CD8-positive, alpha-beta T cell (primary cell): ENCODE measurements at places on chromosomes 5 and 9.

DNA sequence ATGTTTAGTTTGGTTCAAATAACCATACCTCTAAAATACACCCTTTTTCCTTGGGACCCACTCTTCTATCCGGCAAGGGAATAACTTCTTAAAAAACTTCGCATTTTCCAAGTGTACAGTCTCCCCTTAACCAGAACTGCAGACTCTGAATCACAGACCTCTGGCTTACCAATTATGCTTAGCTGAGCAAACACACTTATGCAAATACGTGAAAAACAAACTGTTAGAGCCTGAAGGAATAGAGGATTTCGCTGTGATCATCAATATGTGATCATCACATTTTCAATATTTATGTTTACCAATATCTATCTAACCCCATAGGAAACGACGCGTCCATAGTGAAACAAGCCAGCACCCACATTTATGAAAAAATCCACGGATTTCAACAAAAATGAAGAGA lies 1.3 kb downstream of the LPAR1 start:
- DNase-seq, result no peak

GRCh38 chr5:88172847-88173758 lies 95.5 kb downstream of the TMEM161B start:
- no peak for DNase-seq

DNA sequence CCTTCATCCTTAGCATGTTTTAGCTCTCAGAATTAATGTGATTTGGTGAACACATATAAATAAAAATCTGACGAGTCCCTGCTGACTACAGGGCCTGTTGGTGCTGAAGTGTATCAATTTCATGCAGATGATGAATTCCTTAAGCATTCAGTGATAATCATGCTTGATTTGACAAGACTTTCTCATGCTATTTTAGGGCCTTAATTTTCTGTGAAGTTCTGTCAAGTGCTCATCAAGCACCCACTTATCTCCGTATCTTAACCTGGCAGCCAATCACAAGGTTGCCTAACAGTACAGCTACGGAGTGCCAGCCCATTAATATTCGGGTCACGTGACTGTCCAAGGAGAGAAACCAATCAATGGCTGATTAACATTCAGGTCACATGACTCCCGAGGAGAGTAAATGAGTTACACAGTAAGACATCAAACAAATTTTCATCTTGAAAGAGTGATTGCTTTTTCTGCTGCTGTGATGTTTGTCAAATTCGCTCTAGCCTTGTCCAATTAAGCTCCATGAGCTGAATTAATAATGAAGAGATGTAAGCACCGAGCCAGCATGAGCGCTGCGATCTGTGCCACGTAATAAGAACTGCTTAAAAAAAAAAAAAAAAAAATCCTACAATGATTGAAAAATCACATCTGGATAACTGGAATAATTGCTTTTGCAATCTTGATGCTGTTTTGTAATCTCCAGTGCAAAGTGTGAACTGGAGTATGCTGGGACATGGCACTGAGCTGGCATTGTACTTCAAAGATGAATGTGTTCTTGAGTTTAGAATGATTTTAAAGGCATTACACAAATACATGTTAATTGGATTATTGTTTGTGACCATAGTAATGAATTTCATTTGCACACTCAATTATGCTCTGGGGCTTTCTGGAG lies 104.3 kb upstream of the SPATA31D4 start:
- DNase-seq, result no peak

GRCh38 chr5:133371371-133372155 lies 240.8 kb downstream of the FSTL4 start:
- peak; percentile 44 for DNase-seq

- no peak for DNase-seq
Measured at GRCh38 chr9:32434892-32435291, 50.4 kb downstream of the ACO1 start.

- DNase-seq, result no peak
Measured at GRCh38 chr5:13574574-13574973, 369.9 kb downstream of the DNAH5 start.

DNA sequence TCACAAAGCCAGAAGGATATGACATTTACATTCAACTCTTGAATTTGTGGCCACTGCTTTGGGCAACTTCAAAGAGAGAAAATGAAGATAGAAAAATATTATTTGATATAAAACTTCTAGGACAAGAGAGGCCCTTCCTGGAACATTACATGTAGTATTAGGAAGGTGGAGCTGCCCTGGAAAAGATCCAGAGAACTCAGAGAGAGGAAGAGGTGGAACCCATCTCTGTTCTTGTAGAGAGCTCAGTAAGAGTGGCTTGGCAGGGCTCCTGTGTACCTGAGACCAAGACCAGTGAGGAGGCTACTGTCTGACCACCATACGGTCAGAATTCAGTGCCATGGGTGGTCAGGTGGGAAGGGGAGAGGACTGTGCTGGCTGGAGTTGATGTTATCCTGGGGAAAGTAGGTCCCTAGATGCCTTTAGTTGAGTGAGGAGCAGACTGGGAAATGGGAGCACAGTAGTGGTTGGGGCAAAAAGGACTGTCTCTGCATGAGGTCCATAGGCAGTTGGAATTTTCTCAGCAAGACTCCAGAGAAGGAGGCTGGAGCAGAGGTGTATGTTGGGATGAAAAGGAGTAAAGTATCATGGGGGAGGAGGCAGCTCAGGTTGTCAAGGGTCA lies 7.6 kb downstream of the TGFBI start:
- DNase-seq, result no peak

DNA sequence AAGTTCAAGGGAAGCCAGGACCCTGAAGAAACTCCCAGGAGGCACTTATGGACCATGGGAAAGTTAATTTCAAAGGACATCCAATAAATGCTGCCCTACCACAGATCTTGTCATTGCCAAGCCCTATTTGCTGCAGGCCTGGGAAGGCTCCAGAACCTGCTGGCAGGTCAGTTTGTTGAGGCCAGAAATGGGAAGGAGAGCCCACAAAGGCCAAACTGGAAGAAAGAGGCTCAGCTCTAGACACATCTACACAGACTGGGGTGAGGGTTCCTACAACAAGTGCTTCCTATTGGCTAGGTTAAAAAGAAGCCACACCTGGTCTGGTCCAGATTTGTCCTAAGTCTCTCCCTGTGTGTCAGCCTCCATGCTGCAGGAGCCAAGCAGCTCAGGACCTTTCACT lies 94.4 kb downstream of the SIL1 start:
- DNase-seq, result no peak

- no peak for DNase-seq
Measured at GRCh38 chr9:128271112-128271511, 4.7 kb downstream of the GOLGA2 start.

DNA sequence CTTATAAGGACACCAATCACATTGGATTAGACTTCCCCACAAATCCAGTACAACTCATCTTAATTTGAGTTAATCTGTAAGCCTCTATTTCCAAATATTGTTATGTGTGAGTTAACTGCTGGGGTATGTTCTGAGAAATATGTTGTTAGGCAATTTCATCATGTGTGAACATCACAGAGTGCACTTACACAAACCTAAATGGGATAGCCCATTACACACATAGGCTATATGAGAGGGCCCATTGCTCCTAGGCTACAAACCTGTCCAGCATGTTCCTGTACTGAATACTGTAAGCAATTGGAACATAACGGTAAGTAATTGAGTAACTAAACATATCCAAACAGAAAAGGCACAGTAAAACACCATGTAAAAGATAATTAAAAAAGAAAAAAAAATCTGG lies 19.1 kb upstream of the ARSI start:
- DNase-seq, result no peak
